HTR-8/SVneo (cell line): ENCODE measurements at places on chromosomes 4 and X.

DNA sequence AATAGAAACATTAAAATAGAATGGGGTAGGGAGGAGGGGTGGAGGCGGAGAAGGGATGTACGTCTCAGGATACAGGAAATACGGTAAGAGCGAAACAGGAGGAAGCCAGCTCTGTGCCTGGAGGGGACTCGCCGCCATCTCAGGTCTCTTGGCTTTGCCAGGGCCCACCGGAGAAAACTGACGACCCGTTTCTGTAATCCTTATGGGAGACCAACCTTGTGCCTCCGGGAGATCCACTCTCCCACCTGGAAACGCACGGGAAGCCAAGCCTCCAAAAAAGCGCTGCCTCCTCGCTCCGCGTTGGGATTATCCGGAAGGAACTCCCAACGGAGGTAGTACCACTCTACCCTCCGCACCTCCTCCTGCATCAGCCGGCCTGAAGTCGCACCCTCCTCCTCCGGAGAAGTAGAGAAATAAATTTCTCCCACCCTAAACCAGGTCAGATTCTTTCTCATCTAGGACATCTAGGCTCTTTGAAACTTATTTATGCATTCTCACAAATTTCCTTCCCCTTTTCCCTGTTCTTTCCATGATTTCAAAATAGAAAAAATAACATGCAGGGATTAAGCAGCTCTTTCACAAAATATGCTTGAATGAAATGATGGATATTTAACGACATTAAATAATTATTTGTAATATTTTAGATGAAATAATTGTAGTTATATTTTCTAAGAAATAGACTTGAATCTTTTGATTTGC is at the start of gene NBDY:
NBDY (plus strand) TSS at position 92 of the 699 bp plus-strand sequence; CDS start at position 203, 111 bp downstream.
- DNase-seq = no peak

- no peak for DNase-seq
Observed at GRCh38 chr4:26885912-26886274, 25.3 kb downstream of the STIM2 start.

DNA sequence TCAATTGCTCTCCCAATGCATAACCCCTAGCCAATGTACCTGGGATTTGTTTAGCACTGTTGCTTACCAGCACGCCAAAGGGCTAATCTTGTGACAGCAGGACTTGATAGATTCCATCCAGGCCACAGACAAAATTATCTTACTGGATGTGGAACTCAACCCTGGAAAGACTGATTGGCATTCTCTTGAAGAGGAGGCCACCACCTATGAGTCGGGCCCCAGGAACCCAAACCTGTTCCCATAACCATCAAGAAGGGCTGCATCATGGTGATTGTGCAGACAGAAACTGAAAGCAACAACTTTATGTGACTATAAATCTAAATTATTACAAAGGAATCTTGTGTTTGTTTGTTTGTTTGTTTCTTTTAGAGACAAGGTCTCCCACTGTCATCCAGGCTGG is 19.9 kb upstream of the TMEM255A start:
- no peak for DNase-seq

DNA sequence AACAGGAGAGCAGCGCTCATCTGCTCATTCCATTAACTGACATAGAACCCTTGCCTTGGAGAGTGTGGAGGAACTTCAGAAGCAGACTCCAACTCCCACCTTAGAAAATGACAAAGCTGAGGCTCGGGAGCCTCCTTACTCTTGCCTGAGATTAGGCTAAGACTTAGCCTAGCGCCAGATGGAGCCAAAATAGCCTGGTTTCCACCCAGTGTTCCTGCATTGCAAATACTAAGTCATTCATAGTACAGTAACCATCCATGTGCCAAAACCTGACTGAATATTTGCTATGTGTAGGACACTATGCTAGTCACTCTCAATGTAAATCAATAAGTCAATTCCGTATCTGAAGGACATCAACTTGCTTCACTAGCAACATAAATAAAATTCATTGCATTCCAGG is 387.4 kb upstream of the CPEB2 start:
- no peak for DNase-seq

DNA sequence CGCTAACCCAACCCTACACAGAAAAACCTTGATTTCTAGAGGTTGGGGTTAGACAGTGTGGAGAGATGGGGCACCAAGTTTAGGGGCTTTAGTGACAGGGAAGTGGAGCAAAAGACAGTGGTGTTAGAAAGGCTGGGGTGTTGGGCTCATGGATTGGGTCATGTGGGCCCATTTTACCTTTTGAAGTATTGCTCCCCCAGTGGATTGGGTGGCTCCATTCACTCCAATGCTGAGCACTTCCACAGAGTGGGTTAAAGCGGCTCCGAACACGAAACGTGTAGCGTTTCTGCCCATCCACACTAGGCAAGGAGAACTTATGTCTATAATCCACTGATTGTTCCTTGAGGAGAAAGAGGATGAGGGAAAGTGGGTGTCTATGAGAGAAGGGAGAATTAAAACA is 2.3 kb downstream of the IL2RG start:
- no peak for DNase-seq

- DNase-seq = no peak
Observed at GRCh38 chr4:78379991-78380729, 171.4 kb upstream of the ANXA3 start.

DNA sequence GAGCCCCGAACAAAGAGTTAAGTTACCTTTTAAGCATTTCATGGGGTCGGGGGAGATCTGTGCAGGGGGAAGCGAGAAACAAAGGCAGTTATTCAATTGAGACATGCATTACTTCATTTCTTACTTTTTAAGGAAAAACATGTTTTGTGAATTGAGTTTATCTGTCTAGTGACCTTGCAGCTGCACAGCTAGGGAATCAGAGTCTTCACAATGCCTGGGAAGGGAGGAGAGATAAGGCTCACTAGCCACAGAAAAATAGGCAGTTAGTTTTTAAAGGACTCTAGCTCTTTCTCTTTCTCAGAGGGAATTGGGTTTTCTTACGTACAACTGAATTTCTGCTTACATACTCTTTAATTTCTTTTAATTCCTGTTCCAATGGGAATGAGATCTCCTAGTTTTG is 26.2 kb upstream of the ZBTB33 start:
- no peak for DNase-seq

DNA sequence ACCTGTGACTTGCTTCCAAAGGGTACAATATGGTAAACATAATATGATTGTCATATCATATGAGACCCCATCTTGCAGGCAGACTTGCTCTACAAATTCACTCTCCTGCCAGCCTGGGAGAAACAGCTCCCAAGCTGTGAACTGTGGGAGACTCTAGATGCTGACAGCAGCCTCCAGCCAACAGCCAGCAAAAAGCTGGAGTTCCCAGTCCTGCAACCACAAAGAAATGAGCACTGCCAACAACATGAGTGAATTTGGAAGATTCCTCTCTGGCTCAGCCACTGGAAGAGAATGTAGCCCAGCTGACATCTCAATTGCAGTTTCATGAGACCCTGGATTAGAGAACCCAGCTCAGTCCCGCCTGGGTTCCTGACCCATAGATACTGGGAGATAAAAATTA is 145.4 kb downstream of the QDPR start:
- no peak for DNase-seq

DNA sequence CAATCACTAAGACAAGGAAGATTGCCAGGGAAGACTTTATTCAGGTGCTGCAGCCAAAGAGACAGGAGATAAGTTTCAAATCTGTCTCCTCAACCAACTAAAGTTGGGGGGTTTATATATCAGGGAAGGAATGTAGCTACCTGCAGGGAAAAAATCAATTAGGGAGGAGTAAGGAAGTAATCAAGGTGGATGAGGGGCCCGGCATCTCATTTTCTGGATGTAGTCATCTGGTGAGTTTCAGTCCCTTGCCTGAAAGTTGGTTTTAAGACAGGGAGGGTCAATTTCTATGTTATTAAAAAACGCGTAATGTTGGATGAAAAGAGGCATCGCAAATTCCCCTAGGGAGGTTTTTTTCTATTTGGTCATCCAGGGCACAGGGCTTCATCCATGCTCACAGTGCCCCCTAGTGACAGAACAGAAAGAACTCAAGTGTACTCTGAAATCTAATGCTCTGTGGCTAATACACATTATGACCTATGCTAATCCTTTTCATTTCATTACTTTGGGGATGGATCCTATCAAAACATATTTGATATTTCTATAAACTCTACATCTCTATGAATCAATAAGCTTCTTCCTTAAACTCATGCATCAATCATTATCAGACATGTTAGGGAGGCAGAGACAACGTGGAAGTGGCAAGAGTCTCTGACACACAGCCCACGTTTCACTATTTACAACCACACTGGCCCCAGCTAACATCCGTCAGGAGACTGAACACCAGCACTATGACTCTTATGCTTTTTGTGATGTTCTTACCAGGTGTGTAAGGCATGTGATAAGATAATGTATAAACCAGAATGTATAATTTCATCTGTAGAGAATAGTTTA is 1577.0 kb upstream of the TENM3 start:
- DNase-seq = peak; percentile 59

DNA sequence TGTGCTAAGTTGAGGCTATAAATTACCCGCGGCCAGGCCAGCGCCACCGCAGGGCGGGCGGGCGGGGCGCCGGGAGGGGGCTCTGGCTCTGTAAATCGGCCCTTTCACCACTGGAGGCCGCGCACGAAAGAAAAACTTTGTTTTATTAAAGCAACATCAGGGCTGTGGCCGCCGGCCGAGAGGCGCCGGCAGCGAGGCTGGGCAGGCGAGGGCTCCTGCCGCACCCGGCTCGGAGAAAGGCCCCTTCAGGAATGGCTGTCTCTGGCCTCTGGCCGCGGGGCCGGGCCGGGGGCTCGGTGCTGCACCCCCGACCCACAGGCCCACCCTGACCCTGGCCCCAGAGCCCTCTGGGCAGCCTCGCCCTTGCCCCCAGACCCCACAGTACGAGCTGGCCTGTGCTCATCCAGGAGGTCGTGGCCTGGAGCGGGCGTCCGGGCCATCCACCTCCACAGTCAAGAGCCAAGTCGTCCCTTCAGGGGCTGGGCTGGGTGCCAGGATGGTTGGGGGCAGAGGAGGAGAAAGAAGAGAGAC is 29.5 kb upstream of the FGFR3 start:
- no peak for DNase-seq

GRCh38 chr4:68904786-68905185 is 46.8 kb downstream of the UGT2A3 start:
- no peak for DNase-seq

DNA sequence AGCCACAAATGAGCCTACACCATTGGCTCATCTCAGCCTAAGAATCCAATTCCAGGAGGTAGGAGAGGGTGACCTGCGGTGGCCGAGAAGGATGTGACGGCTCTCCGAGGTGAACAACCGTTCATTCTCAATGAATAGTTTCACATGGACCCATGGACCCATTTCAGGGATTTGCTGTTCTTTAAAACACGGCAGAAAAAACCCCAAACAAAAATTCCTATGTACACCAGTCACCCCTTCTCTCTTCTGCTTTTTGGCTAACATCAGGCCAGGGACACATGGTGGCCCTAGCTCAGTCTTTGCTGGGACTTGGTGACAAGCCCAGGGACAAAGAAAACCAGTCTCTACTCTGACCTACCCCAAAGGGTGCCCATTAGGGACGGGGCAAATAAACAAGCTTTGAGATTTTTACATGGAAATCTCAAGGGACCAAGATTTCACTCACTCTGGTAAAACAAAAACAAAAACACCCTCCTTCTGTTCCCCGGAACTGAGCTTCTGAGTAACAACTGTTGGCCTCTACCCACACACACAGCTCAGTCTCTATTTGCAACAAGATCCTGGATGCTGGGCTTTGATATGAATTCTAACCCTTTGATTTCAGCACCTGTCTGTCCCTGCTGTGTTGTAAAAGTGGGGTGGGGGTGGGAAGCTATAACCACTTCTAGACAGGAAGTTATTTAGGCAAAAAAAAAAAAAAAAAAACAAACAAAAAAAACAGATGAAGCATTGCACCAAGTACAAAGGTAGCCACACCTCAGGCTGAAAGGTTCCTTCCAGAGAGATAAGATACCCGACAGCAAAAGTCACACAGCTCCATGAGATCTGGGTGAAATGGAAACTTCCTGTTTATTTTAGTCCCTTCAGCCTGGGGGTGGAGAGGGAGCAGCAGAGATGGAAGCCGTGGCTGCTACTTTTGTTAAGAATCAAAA is 49.0 kb downstream of the DDX3X start:
- no peak for DNase-seq

DNA sequence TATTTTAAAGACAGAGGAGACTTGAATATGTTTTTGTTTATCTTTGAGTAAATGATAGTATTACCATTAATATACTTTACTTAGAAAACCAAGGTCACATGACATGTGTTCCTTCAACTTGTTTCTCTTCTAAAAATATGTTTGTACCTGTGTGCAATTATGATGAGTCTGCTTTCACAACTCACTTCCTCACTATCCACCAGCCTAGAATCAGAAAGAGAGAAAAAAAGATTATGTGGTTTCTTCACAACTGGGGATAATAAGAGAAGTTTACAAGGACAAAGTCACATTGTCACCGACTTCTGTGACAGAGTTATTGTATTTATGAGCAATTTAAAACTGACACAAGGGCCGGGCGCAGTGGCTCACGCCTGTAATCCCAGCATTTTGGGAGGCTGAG is 1112.1 kb downstream of the RPA4 start:
- DNase-seq = no peak

DNA sequence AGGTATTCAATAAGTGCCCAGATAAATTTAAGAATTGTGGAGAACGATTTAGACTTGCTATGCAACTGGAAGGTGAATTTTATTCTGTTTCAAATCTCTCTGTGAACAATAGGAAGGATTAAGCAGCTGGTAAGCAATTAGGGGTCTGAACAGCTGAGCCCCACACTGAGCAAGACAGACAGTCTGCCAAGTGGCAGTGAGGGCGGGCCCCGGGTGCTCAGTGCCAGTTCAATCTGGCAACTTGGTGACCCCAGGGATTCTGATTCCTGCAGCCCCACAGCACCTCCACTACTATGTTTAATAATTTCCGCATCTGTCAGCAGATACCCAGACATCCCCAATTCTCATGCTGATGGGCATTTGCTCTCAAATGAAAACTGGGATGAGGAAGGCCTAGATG is 317.3 kb downstream of the PPP1R2C start:
- DNase-seq = no peak

- no peak for DNase-seq
Observed at GRCh38 chr4:127236889-127237288, 395.9 kb upstream of the INTU start.

DNA sequence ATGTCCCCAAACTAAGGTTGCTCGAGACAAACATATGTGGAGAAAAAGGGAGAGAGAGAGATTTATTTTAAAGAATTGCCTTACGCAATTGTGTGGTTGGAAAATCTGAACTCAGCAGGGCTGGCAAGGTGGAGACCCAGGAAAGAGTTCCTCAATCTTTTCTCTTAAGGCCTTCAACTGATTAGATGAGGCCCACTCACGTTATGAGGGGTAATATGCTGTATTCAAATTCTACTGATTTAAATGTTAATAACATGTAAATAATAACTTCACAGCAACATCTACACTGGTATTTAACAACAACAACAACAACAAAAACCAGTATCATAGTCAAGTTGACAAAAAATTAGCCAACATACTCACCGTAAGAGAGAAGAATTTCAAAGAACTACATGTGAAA is 14.6 kb downstream of the SERPINA7 start:
- DNase-seq = no peak

GRCh38 chr4:11532138-11532537 is 103.4 kb upstream of the HS3ST1 start:
- no peak for DNase-seq

GRCh38 chr4:6408263-6408662 is 64.2 kb downstream of the PPP2R2C start:
- no peak for DNase-seq

- DNase-seq = no peak
Observed at GRCh38 chrX:74395556-74395955, 25.7 kb upstream of the SLC16A2 start.

GRCh38 chrX:11100281-11101035 is 10.7 kb upstream of the HCCS start:
- DNase-seq = peak; percentile 41

GRCh38 chr4:161249779-161250440 is 913.9 kb downstream of the FSTL5 start:
- DNase-seq = no peak

GRCh38 chr4:128166982-128167381 is 105.9 kb downstream of the LARP1B start:
- no peak for DNase-seq
